Foreskin melanocyte (primary cell): ENCODE measurements at places on chromosomes 4 and X.

DNA sequence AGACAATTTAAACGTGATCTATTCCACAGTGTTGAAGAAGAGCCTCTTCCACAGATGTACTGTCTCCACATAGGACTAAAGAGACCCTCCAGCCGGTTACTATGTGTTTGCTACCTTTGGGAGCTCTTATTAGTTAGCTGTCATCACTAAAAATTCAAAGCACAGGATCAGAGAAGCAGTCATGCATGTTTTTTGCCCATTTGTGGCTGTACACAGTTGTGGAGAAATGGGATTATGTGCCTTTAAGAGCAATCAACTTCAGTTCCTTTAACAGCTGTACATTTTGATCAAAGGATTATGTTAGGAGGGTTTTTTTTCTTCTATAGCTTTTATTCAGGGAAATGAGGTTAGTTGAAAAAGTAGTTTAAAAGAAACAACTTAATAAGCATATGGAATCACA, 149.0 kb upstream of the SPOCK3 start:
- no peak for DNase-seq

GRCh38 chr4:153466949-153467896, 1.1 kb downstream of the TMEM131L start:
- DNase-seq, result peak; percentile 12

GRCh38 chr4:74260036-74260435, 48.2 kb upstream of the EPGN start:
- DNase-seq, result no peak

GRCh38 chr4:24781999-24782745, 13.2 kb upstream of the SOD3 start:
- peak; percentile 92 for DNase-seq

DNA sequence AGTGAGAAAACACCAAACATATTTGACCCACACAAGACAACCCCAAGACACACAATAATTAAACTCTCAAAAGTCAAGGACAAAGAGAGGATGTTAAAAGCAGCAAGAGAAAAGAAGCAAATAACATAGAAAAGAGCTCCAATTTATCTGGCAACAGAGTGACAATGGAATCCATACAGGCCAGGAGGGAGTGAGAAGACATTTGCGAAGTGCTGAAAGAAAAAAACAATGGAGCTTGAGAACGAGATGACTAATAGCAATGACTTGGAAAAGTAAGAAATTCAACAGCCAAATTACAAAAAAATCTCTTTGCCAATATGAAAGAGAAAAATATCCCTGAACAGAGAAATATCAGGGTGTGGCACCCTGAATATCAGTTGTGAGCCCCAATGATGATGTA, 61.6 kb downstream of the MAD2L1 start:
- no peak for DNase-seq

DNA sequence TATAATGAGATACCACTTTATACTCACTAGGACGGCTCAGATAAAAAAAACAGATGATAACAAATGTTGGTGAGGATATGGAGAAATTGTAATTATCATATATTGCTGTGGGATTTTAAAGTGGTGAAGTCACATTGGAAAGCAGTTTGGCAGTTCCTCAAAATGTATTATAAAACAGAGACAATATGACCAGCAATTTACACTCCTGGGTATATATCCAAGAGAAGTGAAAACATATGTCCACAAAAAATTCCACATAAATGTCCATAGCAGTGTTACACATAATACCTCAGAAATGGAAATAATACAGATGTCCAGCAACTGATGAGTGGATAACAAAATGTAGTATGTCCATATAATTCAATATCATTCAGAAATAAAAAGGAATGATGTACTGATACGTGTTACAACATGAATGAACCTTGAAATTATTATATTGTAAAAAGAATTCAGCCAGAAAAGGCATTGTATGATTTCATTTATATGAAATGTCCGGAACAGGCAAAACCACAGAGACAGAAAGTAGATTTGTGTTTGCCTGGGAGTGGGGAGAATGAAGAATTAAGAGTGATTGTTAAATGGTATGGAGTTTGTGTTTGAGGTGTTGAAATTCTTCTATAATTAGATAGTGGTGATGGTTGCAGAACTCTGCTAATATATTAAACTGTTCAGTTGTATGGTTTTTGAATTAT, 220.9 kb downstream of the SLC7A11 start:
- no peak for DNase-seq

- no peak for DNase-seq
Observed at GRCh38 chr4:123995936-123996335, 599.3 kb downstream of the SPRY1 start.

DNA sequence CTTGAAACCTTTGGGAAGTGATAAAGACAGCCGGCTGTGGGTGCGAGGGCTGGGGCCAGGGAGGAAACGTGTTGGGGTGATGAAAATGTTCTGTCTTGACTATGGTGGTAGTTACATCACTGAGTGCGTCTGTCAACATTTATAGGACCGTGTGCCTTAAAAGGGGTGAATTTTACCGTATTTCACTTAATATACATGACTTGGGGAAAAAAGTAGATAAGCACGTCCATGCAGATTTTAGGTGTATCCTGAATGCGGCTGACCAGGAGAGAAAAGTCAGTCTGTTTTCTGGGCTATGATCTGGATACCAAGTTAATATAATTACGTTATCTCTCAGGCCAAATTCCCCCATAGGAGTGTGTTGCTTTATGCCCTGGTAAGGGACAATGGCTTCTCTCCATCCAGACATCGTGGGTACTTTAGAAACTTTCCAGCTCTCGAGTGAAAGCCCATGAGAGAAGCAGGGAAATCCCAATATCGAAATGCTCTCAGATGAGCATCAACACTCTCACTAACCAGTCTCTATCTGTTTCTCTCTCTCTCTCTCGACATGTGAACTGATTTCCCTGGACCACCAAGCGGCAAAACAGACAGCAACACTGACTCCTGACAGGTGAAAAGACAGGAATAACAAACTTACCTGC, 71.5 kb downstream of the IRF2 start:
- DNase-seq, result no peak

DNA sequence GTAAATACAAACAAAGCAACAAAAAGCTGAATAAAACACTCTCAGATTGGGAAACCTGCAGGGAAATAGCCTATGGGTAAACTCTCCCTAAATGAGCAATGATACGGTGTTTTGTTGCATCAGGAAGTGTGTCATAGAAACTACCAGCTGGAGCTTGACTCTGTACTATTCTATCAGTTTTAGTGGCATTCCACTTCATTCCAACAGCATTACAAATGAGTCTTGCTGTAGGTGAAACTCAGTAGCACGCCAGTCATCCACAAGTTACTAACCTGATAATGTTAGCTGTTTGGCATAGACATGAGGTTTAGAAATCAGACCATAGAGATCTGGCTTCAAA, 24.9 kb downstream of the FGFBP1 start:
- no peak for DNase-seq

DNA sequence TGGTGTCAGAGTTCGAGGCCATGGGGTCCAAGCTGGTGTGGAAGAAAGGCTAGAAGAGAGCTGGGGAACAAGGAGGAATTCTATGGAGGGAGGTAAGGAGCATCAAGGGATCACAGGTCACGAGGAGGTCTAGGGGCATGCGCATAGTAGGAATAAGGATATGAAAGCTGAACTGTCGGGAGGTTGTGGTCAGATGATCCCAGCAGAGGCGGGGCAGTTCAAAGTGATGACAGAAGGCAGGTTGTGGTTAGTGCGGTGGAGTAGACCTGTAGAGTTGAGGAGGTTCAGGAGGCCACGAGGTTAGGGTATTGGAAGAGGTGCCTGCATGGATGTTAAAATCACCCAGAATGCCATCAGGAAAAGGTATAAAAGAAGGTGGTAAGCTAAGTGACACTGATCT, 156.3 kb downstream of the TMEM164 start:
- no peak for DNase-seq

- DNase-seq, result no peak
Observed at GRCh38 chr4:96630839-96631238, 790.9 kb downstream of the PDHA2 start.

- DNase-seq, result no peak
Observed at GRCh38 chr4:167079762-167080161, 154.5 kb downstream of the SPOCK3 start.

DNA sequence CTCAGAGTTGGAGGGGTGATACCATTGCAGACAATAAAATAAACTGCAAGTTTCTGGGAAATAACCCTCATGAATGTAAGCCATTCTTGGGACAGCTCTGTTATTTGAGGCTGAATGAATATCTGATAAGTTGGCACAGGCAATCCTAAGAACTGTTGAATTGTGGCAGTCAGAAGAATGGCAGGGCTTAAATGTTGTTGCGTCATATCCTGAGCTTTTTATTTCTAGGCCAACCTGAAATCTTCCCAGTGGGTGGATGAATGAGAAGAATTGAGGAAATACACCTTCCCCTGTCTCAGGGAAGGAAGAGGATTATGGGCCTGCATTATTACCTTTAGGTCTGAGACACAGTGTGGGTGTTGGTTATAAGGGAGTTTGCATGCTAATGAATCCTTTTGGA, 64.4 kb upstream of the C4orf54 start:
- peak; percentile 8 for DNase-seq

GRCh38 chrX:139889760-139890159, 43.1 kb downstream of the ATP11C start:
- peak; percentile 26 for DNase-seq

GRCh38 chrX:11474576-11474975, 181.4 kb downstream of the AMELX start:
- DNase-seq, result no peak

DNA sequence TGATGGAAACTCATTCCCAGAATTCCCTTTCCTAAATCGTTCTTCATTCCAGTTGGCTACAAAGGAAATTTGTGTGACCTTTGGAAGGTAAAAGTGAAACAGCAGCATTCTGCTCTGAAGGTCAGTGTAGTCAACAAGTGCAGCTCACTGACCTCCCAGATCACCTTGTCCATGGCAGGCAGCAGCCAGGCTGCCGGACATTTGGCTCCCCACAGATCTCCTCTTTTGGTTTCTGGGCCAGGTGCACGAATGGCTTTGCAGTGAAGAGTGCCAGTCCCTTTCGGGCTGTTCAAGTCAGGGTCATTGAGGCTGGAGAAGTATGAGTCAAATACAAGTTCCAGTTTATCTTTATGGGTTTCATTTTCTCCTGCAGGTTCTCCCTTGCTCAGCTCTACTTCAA, 14.3 kb downstream of the GPRIN3 start:
- no peak for DNase-seq

DNA sequence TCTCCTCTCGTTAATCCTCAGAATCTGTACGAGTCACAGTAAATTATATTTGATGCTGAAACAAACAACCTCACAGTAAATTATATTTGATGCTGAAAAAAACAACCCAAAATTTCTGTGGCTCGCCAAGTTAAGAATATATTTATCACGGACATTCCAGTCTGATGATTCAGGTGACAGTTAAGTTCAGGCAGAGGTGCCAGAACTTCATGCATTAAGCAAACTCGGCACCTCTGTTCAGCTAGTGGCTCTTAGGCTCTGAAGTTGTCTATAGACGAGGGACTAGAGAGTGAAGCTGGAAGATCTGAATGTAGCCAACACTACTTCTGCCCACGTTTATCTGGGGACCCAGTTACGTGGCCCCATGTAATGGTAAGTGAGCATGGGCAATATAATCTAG, 132.2 kb upstream of the AGA start:
- no peak for DNase-seq

GRCh38 chr4:185654311-185654710, 119.0 kb upstream of the PDLIM3 start:
- DNase-seq, result no peak

- no peak for DNase-seq
Observed at GRCh38 chr4:162056990-162057389, 106.8 kb downstream of the FSTL5 start.

GRCh38 chr4:80139671-80140070, 57.6 kb upstream of the PRDM8 start:
- DNase-seq, result no peak

DNA sequence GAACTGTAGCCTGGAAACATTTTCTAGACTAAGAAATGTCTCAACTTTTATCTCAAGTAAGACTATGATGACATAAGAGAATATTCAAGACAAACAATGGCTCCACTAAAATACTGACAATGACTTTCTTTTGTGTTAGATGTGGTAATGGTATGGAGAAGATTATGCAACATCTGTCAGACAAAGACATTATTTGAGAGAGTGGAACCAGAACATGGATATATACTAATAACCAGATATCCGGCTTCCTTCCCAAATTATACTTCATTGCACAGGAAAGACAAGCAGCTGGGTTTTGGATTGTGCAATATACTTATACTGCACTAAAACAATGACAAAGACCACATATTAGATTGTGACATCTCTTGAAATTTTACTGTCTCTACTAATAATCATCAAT, 290.8 kb upstream of the GIMD1 start:
- peak; percentile 90 for DNase-seq

DNA sequence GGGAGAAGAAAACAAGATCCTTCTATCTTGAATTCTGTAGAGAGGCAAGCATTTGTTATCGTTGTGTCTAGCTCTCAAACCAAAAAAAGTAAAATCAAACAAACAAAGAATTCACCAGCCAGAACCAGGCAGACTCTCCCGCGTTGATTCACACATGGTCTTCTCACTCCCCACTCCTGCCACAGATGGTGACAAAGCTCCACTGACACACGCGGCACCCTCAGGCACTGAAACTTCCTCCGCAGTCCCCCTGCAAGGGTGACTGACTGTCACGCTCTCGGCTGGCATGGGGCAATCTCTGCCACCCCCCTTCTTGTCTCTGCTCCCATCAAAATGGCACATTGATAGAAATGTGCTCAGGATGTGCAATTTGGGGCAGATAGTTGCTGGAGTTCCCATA, 304.9 kb downstream of the DHX15 start:
- no peak for DNase-seq

DNA sequence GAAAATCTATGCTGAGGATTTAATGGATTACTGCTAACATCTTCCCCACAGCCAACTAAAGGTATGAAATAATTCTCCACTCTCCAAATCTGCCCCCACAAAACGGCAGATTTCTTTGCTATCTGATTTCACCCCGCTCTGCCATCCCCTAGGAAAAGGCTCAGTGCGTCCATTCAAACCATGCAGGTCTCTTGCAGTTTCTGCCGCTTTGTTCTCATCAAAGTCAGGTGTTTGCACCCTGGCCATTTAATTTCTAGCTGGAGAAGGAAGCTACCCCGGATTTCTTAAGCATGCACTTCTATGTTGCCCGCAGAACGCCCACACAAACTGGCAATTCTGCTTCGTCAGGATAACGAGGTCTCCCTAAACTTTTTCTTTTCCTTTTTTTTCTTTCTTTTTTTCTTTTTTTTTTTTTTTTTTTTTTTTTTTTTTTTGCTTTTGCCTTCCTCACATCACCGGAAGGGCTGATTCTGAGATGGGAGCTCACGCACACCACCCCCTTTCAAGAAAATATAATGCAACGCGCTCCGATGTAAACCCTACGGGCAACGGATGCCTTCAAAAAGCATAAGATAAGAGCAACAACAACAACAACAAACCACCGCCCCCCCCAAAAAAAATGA, 3.3 kb downstream of the NLGN4X start:
- DNase-seq, result no peak
